ENCODE measurements at places on chromosomes 3 and 15.

GRCh38 chr3:112011376-112011940, 12.7 kb downstream of the TAGLN3 start:
- no peak for DNase-seq

GRCh38 chr15:70064441-70064840, 33.3 kb downstream of the TLE3 start:
- DNase-seq, result no peak

- no peak for DNase-seq
These were observed 109.5 kb upstream of the KCNAB1 start for GRCh38 chr3:156010829-156011228.

DNA sequence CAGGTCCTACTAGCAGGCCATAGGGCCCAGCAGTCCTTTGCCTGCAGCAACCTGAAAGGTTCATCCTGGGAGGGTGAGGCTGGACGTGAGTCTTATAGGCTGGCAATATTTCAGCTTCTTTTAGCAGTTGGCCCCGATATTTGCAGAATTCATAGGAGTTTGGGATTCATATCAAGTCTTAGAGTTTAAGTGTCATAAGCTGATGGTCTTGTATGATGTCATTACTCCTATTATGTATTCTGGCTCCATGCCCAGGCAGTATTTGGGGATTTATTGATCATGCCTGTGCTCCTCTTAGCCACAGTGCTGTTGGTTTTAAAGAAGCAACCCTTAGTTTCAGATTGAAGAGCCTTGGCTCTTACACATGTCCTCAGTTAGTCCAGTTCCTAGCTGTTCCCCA, 41.3 kb upstream of the POLR2M start:
- DNase-seq, result no peak

- DNase-seq, result peak; percentile 38
These were observed 790 bp downstream of the PARP14 start for GRCh38 chr3:122681284-122681973.

- no peak for DNase-seq
These were observed 2.0 kb downstream of the DVL3 start for GRCh38 chr3:184157206-184157605.

DNA sequence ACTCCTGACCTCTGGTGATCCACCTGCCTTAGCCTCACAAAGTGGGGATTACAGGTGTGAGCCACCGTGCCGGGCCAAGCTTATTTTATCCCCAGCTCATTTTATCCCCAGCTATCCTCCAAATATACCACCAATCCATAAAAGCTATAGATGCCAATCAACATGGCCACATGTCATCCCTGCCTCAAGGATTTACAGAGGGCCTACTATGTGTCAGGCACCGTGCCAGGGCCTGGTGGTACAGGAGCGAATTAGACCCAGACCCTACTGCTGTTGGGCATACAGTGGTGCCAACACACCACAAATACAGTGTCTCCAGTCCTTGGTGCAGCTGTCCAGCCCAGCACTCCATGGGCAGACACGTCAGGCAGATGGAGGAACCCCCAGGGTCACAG, 73.4 kb downstream of the SCN5A start:
- no peak for DNase-seq

- no peak for DNase-seq
These were observed 9.1 kb downstream of the NCEH1 start for GRCh38 chr3:172701751-172702150.

DNA sequence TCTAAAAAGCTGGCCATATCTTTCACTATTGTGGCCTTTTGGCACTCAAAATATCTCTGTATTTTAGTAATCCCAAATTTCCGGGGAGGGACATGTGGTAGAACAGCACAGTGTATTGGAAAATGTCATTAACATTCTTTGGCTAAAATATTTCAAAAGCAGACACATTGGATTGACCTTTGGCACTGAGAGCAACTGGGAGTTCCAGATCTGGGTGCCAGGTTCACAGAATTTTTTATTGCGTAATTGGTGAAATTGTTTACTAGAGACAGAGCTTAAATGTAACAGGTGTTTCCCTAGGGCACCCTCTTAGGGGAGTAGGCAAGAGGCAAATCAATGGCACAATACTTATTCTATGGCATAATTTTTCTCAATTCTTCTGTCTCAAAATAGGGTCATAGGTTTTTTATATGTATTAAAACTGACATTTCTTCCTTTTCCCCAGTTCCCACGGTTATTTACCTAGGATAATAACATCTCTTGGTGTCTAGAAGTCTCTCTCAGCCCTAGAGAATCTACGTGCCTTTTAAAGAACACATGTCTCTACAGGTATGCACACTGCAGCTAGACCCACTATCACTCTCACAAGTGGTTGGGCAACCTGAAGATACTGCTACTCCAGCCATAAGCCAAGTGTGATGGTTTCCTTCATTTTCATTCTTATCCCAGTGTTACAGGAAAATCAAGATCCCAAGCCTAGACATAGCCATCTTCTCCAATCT, 10.6 kb downstream of the RBMS3 start:
- no peak for DNase-seq

GRCh38 chr15:78761020-78761419, 50.2 kb downstream of the ADAMTS7 start:
- DNase-seq, result no peak

DNA sequence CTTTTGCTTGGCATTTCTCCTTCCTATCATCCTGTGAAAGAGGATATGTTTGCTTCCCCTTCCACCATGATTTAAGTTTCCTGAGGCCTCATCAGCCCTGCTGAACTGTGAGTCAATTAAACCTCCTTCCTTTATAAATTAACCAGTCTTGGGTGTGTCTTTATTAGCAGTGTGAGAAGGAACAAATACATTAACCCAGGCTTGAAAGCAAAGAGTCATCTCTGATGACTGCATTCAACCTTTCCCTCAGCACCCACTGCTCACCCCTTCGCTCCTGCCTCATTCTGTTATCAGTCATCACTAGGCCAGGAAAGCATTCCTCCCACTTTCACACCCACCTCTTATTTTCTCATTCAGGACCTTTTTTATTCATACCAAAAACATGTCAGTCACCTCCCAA, 59.6 kb upstream of the CASR start:
- DNase-seq, result no peak

GRCh38 chr15:81484086-81484955, 110.3 kb upstream of the TMC3 start:
- DNase-seq, result no peak

DNA sequence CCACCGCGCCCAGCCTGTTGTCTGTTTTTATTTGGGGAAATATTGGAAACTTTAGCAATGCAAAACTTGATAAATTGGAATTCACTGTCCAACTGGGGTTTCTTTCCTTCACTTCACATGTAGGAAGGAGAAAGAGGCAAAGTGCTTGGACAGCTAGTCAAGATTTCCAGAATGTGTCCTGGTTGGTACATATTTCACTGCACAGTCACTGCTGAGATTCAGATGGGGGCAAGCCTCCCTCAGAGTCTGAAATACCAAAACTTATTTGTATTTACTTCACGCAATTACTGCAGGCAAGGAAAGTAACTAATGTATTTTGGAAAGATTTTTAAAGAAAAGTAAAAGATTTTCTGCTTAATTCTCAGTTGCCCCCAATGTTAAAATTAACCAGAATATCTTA, 21.0 kb downstream of the LRRC31 start:
- DNase-seq, result no peak

DNA sequence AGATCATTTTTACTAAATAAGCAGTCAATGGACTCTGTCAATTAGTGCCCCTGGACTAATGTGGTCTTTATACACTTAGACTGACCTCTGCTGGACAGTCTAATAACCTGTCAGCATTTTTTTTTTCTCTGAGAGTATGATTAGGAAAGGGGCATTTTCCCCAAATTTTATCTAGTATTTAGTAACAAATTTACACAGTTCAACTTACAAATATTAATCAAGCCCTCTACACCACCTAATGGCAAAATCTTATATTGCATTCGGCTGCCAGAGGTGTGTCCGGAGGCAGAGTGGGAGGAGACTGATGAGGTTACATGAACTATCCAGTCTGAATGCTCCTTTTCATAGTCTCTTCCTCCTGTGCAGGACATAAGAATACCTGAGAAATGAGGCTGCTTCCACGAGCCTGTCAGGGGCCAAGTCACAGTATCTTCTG, 36.0 kb upstream of the COLQ start:
- DNase-seq, result peak; percentile 39

DNA sequence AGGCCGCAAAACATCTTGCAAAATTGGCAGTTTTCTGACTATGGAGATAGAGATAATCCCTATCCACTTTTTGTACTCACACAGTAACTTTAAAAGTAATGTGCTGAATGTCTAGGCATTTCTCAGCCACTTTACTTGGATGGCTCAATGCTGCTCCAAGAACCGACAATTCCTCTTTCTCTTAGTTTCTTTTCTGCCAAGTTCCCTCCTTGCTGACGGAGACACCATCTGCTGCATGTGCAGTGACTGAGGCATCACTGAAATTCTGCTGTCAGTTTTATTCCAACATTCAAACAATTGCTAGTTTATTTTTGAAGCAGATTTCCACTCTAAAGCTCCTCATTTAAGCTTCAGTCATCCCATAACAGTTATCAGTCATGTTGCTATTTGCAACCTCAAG, 116.0 kb upstream of the RBMS3 start:
- no peak for DNase-seq

DNA sequence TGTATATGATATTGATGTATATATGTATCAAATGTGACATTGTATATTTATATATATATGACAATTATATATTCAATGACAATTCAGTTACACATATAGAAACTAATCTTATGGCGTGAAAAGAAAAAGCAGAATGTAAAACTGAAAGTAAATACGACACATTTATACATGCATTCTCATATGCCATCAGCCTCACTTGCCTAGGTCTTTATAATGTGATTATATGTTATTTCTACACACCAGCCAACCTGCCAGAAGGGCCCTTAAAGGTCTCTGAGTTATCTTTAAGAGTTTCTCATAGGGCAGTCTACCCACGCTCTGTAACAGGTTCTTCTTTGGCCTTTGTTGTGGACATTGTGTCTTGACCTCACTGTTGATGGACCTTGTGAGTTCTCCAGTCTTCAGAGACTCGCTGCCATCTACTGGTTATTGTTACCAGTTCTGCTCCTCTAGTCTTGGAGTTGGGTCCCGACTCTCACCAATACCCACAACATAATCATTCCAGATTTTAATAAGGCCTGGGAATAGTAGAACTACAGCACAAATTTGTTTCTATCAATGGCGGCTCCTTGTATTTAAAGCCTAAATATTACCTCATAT, 371.5 kb upstream of the GOLIM4 start:
- no peak for DNase-seq

GRCh38 chr3:160129459-160130061, 95.7 kb upstream of the C3orf80 start:
- no peak for DNase-seq

- DNase-seq, result no peak
These were observed 376.3 kb upstream of the ARHGEF26 start for GRCh38 chr3:153744889-153745288.

DNA sequence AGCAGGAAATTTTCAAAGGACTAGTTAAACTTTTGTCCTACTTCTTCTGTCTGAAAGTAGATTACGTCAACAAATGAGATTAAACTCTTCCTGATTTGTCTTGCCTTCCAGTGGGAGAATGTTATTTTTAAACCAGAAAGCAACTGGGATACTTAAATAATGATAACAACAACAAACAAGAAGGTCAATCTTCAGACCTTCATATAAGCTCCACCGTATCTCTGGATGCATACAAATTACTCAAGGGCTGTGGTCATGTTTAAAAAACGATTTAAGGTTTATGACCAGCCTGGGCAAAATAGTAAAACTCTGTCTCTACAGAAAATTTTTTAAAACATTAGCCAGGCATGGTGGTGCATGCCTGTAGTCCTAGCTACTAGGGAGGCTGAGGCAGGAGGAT, 145.3 kb upstream of the NPHP3 start:
- DNase-seq, result no peak

- no peak for DNase-seq
These were observed 117.2 kb downstream of the TJP1 start for GRCh38 chr15:29704950-29705597.

DNA sequence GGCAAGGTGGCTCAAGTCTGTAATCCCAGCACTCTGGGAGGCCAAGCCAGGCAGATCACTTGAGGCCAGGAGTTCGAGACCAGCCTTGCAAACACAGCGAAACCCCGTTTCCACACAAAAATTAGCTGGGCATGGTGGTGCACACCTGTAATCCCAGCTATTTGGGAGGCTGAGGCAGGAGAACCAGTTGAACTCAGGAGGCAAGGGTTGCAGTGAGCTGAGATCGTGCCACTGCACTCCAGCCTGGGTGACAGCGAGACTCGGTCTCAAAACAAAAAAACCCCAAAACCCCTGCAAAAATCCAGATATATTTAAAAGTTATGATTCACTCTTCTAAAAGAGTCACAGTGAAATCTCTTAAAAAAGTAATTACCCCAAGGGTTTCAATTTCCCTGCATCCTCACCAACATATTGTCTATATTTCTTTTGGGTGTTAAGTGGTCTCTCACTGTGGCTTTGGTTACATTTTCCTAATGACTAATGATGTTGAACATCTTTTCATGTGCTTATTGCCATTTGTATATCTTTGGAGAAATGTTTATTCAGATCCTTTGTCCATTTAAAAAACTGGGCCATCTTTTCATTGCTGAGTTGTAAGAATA, 73.2 kb upstream of the UBP1 start:
- no peak for DNase-seq

- no peak for DNase-seq
These were observed 136.5 kb upstream of the TBL1XR1 start for GRCh38 chr3:177333533-177334520.

DNA sequence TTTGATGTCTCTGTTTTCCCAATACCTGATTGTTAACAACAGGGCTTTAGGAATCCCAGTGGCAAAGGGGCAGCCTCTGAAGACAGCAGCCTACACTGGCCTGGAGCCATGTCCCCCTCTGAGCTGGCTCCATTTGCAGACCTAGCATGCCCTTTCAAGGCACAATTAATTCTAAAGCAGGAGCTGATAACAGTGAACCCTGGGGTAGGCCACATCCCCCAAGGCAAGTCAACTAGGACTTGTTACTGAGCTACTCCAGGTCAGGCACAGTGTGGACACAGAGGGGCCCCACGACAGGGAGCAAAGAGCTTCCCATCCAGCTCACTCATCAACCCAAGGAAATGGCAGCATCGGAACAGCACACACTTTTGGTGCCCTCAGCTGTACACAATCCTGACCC, 51.9 kb downstream of the SPSB4 start:
- no peak for DNase-seq

GRCh38 chr3:9916734-9917680, at the start of gene IL17RC:
TSS of gene IL17RC (plus strand) at chr3:9917098. CDS start at chr3:9917316, 218 bp downstream.
- DNase-seq, result peak; percentile 72

DNA sequence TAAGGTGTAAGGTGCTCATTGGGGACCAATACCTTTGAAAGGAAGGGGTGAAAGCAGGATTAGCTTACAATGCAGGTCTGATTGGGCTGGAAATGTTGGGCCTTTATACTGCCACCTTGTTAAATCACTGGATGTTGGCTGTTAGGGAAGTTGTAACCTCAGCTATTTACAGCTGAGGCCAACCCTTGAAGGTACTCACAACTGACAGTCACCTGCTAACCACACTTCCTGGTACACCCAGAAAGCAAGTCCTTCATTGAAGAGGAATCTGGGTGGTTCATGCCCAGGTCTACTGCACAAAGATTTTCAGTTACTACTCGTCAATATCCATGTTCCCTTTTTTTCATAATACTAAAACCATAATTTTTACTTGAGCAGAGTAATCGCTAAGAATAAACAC, 65.4 kb upstream of the CLDN18 start:
- DNase-seq, result no peak

Data from retina (tissue), 1 donor.